Breast epithelium (tissue), 4 donors: ENCODE measurements at places on chromosomes 12 and 14.

DNA sequence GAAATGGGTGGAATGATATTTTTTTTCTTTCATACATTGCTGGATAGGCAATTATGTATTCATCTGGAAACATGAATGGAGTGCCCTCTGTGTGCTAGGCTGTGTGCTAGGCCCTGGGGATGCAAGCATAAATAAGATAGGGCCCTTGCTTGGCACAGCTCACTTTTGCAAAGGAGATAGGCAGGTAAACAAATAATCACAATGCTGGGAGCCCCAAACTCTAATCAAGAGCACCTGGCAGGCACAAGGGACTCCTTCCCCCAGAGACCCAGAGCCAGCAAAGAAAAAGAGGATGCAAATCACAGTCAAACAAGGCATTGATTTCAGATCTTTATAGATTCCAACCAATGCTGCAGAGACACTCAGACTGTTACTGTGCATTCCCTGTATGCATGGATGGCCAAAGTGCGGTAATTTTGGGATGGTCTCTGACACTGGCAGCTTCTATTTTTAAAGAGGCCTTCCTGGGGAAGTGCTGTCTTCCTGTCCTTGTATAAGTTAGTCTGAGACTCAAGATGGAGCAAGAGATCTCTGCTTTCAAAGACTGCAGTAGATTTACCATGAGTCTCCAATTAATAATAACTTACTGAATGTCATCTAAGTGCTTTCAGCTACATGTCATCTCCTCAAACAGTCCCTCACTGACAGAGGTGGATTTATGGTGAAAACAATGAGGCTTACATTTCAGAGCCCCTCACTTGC, 45.1 kb upstream of the CPM start:
- DNase-seq, result no peak

DNA sequence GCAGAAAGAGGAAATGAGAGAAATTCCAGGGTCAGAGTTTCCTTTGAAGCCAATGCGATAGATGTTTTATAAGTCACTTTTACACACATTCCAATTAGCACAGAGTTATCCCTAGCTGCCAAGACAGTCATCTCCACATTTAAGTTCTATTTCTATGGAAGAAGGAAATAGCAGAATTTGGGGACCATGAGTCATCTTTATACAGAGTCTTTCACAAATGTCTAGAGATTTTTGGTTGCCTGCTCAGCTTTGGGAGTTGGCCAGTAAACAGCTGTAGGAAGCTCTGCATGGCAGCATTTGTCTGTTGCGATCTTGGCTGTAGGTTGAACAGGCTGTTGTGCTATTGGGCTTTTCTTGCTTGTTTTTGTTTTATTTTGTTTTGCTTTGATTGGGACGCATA, 884.3 kb downstream of the GALC start:
- DNase-seq, result no peak

DNA sequence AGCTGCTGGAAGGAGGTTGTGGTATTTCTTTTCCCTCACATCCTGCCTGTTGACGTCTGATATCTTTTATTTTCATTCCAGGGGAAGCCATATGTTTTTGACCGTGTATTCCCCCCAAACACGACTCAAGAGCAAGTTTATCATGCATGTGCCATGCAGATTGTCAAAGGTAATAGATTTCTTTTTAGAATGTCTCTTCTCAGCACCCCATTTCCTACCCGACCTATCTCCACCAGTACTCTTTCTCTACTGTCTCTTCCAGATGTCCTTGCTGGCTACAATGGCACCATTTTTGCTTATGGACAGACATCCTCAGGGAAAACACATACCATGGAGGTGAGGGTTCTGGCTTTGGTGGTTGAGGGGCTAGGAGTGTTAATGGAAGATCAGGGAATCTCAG, 13.5 kb downstream of the KIF5A start:
- no peak for DNase-seq

DNA sequence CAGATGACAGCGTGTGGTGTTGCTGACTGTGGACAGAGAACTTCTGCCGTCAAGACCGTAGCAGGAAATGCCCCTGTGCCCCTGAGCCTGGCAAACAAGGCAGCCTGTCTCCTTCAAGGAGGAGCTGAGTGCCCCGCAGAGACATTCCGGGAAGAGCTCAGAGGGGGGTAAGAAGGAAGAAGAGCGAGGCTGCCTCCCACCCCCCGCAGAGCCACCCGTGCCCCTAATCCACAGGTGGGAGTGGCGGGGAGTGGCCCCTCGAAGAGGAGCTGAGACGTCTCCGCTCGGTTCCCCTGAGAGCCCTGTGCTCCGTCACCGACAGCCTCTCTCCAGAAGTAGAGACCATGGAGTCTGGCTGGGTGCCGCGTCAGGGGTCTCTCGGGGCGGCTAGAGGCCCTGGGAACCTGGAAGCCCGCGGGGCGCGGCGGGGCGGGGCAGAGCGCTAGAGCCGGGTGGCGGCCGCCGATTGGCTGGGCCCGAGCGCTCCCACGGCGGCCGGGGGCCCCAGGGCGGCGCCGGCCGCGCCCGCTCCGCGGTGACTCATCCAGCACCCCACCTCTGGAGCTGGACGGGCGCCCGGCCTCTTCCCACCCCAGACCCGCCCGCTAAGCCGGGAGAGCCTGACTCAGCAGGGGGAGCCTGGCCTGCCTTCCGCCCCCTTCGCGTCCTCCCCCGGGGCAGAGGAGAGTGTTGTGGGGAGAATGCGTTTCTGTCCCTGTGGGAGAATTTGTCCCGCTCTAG, 25.2 kb upstream of the KRT78 start:
- DNase-seq, result peak; percentile 94

DNA sequence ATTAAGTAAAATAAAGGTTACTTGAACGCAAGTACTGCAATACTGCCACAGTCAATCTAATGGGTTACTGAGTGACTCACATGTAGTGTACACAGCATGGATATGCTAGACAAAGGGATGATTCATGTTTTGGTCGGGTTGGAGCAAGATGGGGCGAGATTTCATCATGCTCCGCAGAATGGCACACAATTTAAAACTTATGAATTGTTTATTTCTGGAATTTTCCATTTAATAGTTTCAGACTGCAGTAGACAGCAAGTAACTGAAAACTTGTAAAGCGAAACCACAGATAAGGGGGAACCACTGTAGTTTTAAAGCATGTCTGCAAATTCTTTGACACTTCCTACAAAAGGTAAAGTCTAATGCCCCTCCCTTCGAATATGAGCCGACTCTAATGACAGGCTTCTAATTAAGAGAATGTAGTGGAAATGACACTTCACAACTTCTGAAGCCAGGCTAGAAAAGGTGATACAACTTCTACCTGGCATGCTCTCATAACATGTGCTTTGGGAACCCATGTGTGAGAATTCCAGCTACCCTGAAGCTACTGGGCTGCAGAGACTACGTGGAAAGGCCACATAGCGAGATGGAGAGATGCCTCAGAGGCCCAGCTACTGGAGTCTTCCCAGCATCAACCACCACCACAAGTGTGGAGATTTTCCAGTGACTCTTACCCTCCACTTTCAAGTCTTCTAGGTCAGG, 13.9 kb upstream of the TCP11L2 start:
- no peak for DNase-seq

DNA sequence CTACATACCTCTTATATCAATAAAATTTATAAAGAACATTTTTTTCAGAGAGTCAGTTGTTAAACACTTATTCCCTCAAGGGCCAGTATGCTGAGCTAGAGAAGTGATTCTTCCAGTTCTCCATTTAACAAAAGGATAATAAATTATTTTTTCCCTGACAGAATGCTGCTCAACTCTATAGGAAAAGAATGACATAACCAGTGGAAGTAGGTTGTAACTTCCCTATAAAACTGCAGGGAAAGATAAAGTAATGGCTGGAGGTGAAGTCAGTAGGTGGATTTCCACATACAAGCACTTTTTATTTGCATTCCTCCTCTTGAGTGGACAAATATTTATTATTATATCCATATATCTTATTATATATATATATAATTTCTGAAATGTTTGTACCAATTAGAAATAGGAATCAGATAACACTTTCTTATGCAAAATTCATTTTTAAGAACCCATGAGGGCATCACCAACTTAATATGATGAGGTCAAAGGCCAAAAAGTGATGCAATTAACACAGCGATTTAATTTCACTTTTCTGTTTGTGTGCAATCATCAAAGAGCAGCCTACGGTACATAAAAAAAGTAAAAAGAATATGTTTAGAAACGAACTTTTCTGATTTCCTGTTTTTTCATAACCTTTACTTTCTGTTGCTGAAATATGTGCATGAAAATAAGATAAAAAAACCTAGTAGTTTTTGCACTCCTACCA, 175.3 kb downstream of the PRKD1 start:
- no peak for DNase-seq

DNA sequence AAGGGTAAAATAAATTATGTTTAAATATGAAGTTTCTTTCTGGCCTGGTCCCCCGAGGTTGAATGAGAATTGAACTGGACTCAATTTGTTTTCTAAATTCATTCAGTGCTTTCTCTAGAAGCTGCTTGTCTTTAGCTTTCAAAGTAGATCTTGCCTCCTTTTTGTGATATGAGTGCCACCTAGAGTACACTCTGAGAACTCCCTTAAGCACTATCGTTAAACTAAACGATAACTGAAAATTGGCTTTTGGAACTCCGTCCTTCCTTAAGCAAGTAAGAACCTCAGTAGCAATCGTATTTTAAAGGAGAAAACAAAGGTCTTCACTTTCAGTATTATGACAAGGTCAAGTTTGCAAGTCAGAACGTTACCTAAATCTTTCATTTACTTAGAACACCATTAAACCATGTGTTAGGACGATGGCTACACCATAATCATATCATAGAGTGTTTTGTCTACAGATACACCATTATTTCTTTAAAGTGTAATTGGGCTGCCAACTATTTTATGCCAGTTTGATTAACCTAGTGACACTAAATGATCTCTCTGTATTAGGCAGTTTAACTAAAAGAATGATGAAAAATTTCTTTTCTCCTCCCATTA, 364.8 kb downstream of the SNAPC1 start:
- no peak for DNase-seq

DNA sequence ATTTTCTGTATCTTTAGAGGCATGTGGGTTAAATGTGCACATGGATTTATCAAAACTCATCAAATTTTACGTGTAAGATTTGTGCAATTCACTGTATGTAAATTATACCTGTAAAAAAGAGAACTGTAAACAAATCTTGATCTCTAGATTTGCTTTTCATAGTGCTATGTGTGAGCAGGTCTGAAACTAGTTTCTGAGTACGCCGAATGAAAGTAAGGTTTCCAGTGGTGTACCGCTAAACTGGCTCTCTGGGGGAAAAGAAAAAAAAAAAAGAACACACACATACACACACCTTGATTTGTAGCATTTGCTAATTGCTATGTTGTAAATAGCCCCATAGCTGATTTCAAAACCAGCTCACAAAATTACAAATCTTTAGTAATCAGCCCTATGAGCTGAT, 8.6 kb upstream of the SLC41A2 start:
- no peak for DNase-seq

DNA sequence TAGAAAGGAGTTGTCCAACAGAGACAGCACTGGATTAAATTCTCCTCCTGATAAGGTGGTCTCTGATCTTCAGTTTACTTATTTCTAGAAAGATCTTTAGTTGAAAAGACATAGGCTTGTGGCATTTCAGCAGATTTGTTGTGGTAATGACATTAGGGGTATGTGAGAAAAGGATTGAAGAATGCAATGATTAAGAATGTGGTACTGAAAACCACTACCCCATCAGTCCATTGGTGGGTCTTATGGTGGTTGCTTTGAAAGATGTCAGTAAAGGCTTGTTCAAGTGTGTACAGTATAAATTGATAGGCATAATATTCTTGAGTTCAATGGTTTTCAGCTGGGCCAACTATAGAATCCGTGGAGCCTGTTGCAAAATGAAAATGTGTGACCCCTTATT, 10.8 kb downstream of the PPFIBP1 start:
- DNase-seq, result no peak

GRCh38 chr12:48972952-48973483, 1.5 kb upstream of the WNT10B start:
- DNase-seq, result no peak

- no peak for DNase-seq
Observed at GRCh38 chr12:56234746-56235436, 5.0 kb downstream of the SLC39A5 start.

DNA sequence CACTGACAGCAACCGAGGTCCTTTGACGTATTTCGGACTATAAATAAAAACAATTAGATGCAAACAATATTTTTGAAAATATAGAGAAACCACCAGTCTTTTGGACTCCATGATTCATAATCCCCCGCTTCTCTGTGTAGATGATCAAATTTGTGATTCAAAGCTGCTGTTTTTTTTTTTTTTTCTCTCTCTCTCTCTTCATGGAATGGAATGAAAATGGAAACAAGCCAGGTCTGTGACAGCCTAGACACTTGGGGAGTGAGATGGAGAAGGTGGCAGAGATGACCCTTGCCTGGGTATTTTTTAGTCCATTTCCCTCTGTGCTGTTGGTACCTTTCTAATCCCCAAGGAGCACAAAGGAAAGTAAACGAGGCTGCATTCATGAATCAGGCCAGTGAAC, 248.5 kb downstream of the GLT1D1 start:
- DNase-seq, result no peak

DNA sequence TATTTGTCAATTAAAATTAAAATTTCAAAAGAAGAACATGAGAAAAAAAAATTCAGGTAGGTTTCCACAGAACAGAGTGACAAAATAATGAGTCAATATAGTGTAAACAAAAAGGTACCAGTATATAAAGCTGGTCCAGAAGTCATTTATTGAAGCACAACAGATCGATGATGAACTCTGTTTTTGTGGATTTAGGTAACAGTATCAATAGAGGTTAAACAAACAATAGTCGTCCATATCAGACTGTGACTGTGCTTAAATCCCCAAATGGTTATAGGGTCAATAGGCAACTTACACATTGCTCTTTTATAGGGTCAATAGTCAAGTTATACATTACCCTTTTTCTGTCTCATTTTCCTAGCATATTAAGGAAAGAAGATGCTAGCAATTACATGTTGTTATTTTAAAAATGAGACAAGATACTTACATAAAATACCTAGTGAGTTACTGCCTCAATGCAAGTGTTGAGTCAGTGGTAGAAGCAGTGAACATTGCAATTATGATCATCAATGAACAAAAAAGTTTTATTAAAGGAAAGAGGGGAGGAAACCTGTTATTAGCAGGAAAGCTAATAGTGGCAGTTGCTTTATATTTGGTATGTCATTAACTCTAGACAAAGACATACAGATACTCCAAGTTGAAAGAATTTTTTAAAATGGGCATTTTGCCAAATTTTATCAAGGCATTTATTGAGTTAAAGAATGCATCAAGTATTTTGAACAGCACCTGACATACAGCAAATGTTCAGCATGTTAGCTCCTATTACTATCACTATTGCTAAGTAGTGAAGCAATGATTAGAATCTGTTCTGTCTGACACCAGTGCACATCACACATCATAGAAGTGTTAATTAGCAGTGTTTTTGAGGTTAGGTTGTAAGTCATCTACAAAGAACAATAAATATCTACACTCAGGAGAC, 102.9 kb downstream of the CCER1 start:
- no peak for DNase-seq

DNA sequence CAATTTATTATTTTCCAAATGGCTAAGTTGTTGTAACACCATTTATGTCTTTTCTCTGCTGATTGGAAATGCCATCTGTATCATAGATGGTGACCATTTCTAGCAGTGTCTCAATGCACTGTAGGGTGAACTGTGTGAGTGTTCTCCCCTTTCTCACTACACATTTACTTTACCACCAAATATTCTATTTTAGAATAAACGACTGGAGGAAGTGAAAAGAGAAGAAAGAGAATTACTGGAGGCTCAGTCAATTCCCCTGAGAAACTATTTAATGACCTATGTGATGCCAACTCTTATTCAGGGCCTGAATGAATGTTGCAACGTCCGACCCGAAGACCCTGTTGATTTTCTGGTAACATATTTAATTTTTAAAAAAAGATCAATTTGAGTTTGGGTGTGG, 15.5 kb upstream of the PAPOLA start:
- DNase-seq, result no peak
